ENCODE measurements at places on chromosomes 13 and 19.

- no peak for DNase-seq
Observed at GRCh38 chr13:85693889-85694511, 105.2 kb downstream of the SLITRK6 start.

GRCh38 chr19:7497292-7497691, 8.5 kb upstream of the PEX11G start:
- no peak for DNase-seq

- no peak for DNase-seq
Observed at GRCh38 chr13:40273253-40274025, 393.0 kb downstream of the FOXO1 start.

GRCh38 chr19:40717325-40717879, 490 bp downstream of the ITPKC start:
- no peak for DNase-seq

GRCh38 chr19:3663838-3664237, 36.4 kb downstream of the PIP5K1C start:
- DNase-seq = no peak

- DNase-seq = peak; percentile 45
Observed at GRCh38 chr19:14544977-14545715, 15.8 kb downstream of the TECR start.

Measured in DMS 273 treated with DMSO at 0.1 percent for 48 hours (cell line).